Activated CD8-positive, alpha-beta memory T cell treated with anti-CD3 and anti-CD28 coated beads for 1 hour (primary cell): ENCODE measurements at places on chromosomes 7 and 10.

GRCh38 chr7:40680657-40681056 is 545.9 kb downstream of the SUGCT start:
- DNase-seq, result no peak

DNA sequence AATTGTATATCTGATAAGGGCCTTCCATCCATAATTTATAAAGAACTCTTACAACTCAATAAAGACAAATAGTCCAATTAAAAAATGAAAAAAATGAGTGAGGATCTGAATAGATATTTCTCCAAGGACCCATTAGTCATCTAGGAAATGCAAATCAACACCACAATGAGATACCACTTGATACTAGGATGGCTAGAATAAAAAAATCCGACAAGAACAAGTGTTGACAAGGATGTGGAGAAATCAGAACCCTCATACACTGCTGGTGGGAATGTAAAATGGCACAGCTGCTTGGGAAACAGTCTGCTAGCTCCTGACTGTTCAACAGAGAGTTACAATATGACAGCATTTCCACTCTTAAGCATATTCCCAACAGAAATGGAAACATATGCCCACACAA is 24.6 kb downstream of the ALOX5 start:
- DNase-seq, result no peak

GRCh38 chr7:7761340-7761973 is 43.0 kb upstream of the RPA3 start:
- DNase-seq, result no peak

DNA sequence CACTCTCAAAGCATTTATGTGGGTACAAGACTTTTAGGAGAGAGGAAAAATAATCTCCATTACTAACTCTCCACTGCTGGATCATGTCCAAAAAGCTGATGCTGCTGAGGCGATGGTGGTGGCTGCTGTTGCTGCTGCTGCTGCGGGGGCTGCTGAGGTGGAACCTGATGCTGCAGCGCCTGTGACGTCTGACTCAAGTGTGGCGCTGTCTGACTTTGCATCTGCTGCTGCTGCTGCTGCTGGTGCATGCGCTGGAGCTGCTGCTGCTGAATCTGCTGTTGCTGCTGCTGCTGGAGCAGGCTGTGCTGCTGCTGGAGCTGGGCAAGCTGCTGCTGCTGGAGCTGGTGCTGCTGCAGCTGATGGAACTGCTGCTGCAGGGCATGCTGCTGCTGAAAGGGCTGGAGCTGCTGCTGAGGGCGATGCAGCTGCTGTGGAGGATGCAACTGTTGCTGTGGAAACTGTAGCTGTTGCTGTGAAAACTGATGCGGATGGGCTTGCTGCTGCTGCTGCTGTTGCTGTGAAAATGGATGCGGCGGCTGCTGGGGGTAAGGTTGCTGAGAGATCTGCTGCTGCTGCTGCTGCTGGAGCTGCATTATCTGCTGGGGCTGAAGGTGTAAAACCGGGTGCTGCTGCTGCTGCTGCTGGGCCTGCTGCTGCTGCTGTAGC is 34.5 kb downstream of the PAXIP1 start:
- no peak for DNase-seq
